GM03348 (cell line): ENCODE measurements at places on chromosomes 6 and 20.

GRCh38 chr20:2142649-2143048 lies 41.0 kb downstream of the STK35 start:
- DNase-seq = no peak

DNA sequence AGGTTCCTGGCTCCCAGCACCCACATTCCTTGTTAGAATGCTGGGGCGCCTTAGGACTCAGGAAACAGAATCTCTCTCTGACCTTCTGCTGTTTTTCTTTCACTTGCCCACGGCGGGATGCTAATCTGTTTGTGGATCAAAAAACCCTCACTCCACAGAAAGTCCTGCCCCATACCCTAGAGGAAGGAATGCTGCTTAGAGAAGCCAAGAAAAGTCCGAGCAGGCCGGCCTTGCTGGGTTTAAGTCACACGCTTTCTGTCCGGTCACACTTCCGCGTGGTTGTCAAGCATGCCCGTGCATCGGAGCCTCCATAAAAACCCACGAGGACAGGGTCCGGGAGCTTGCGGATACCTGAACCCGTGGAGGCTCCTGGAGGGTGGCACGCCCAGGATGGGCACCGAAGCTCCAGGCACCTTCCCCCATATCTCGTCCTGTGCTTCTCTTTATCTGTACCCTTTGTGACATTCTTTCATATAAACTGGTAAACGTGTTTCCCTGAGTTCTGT lies 223.1 kb downstream of the NRN1 start:
- no peak for DNase-seq

GRCh38 chr6:141303907-141304306 lies 828.8 kb upstream of the GJE1 start:
- no peak for DNase-seq

DNA sequence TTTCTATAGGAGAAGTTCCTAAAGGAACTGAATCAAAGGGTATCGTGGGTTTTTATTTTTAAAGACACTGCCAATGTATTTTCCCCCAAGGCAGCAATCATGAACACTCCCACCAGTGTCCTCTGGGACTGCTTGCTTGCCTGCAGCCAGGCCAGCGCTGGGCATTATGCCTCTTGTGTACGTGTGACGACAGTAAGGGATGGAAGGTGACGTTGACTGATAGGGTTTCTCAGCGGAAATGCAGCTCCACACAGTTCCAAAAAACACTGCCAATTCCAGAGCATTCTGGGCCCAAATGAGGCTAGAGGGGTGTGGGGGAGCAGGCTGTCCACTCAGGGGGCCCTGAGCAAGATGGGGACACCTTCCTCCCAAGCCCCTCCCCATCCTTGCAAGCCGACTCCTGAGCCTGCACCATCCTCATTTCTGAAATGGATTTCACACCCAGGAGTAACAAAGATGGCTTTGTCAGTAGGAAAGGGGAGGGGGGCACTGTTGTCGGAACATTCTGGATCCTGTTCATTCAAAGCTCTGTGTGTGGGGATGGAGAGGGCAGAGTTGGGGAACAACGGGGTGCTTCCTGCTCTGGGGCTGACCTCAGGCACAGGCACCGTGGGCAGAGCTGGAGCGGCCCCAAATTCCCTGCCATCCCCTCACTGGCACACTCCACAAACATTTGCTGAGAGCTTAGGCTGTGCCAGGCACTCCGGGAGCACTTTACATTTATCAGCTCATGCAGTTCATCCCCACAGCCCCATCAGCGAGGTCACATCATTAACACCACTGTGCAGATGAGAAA lies 20.0 kb downstream of the PREX1 start:
- DNase-seq = no peak

DNA sequence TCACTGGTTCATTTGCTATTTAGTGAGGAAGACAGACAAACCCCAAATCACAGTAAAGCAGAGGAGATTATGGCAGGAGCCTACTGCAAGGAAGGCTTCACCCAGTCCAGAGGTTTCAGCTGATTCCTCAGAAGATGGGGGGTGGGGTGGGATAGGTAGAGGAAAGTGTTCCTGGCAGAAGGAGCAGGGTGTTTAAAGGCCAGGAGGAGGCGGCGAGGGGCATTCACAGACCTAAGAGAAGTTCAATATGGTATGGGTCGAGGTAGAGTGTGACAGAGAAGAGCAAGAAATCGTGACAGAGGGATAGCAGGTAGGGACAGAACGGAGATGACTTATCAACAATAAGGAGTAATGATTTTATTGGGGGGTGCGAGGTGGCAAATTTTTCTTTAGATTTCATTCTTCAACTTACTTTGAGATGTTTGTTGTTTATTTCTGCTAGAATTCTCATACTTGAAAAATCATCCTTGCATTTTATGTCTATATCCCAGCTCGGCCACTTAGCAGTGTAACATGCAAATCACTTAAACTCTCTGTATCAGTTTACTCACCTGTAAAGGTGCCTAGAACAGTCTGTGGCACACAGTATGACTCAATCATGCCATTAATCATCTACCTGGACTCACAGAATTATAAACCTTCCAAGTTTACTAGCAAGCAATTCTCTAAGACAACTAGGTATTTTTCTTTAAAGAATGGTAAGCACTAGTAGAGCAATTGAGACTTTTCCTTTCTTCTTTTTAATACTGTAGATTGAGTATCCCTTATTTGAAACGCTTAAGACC lies 176.7 kb downstream of the REV3L start:
- no peak for DNase-seq

GRCh38 chr6:142631517-142632385 lies 313.2 kb downstream of the HIVEP2 start:
- no peak for DNase-seq

DNA sequence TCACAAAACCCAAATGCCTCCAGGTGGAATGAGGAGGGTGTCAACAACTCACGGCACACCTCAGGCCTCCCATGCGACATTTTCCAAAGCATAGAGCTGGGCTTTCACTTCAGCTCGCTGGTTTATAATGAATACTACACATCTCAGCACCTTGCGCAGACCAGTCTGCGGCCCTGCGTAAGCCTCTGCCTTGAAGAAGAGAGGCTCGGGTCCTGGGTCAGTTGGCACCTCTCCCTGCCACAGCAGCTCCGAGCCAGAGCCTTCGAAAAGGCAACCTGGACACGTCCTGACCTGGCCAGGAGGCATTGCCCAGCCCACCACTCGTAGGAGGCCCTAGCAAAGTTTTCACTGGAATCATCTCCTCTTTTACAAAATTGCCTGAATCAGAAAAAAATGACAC lies 183.0 kb upstream of the AFDN start:
- no peak for DNase-seq

GRCh38 chr6:51830666-51831065 lies 256.7 kb downstream of the PKHD1 start:
- DNase-seq = no peak
